Activated CD8-positive, alpha-beta memory T cell treated with anti-CD3 and anti-CD28 coated beads for 4 hours (primary cell): ENCODE measurements at places on chromosomes 4 and X.

GRCh38 chrX:56788717-56789122, 59.7 kb downstream of the NBDY start:
- peak; percentile 37 for DNase-seq

- no peak for DNase-seq
Measured at GRCh38 chr4:142940425-142941330, 94.6 kb upstream of the INPP4B start.

- no peak for DNase-seq
Measured at GRCh38 chr4:54587107-54587891, 70.5 kb upstream of the KIT start.

DNA sequence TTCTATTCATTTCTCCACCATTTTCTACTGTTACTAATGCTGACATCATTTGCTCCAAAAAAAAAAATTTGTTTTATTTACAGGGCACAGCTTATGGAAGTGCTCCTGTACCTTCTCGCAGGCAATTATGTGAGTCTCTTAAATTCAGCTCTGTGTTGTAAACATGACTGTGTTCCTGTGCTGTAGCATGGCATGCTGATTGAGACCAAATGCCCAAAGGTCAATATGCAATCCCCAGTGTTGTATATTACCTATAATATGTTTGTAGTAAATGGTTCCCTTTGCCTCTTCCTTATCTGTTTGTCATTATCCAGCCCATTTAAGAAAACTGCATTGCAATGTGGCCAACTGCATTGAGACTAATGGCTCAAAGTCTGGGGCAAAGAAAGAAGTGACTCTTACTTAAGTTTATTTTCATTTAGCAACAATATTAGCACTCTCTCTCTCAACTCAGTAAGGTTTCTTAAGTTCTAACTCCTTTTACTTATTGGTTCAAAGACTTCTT, 1020.0 kb upstream of the GRID2 start:
- no peak for DNase-seq

GRCh38 chr4:78336093-78336943, 215.3 kb upstream of the ANXA3 start:
- no peak for DNase-seq

DNA sequence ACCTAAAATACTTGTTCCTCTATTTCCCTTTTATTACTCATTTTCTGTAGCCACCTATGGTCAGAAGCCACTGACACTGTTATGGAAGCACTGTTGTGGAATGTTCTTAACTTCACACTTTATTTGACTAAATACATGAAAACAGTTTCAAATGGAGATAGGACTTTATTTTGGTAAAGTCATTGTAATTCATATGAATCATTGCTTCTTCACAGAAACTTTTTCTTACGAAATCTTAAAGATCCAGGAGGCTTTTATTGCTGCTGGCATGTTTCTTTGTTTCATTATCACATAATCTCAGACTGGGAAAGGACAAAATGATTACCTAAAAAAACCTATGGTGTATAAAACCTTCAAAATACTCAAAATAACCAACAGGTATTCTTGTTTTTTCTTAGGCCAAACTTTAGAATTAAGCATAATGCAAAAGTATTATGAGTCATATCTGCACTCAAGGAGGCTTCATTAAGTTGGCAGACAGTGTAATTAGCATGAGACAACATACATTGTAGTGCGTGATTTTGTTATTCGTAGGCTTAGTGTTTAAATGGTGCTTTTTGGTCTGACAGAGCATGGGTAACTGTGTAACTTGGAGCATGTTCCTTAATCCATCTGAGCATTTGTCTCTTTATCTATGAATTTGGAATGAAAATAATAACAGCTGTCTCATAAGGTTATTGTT, 58.0 kb downstream of the SH3BGRL start:
- DNase-seq: no peak

DNA sequence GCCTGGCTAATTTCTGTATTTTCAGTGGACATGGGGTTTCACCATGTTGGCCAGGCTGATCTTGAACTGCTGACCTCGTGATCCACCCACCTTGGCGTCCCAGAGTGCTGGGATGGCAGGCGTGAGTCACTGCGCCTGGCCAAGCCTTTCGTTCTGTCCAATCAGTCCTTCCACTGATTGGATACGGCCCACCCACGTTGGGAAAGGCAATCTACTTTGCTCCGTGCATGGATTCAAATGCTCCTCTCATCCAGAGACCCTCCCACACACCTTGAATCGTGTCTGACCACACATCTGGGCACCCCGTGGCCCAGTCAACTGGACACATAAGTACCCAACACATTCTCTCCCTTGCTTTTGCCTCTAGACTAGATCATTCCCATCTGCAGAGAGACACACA, 74.9 kb downstream of the CRLF2 start:
- DNase-seq: no peak

- no peak for DNase-seq
Measured at GRCh38 chr4:16824278-16824806, 74.1 kb downstream of the LDB2 start.

GRCh38 chrX:118459494-118459893, 36.1 kb upstream of the DOCK11 start:
- DNase-seq: no peak

- no peak for DNase-seq
Measured at GRCh38 chr4:171891038-171891437, 77.8 kb downstream of the GALNTL6 start.
